ENCODE measurements at places on chromosomes 1 and 21. TPM values are rescaled to one million over a fixed set of nuclear protein-coding genes. Genes with fewer than 3 reads are reported as not detected.

The ESPN gene
- 0.32 TPM for total RNA-seq

The SUMO3 gene
- total RNA-seq = 61.2 TPM

The MR1 gene
- 6.7 TPM for total RNA-seq

The OLFM3 gene
- total RNA-seq = not detected
